Activated naive CD8-positive, alpha-beta T cell treated with anti-CD3 and anti-CD28 coated beads, Interleukin-2, amount 10 ng/mL, durations not matched to agents 7 days and 5 days (primary cell): ENCODE measurements at places on chromosomes 5 and 9. TPM values are rescaled to one million over a fixed set of nuclear protein-coding genes. Genes with fewer than 3 reads are reported as not detected.

- peak; percentile 42 for DNase-seq
Observed at GRCh38 chr5:154479160-154479943, 1.3 kb upstream of the HAND1 start.

DNA sequence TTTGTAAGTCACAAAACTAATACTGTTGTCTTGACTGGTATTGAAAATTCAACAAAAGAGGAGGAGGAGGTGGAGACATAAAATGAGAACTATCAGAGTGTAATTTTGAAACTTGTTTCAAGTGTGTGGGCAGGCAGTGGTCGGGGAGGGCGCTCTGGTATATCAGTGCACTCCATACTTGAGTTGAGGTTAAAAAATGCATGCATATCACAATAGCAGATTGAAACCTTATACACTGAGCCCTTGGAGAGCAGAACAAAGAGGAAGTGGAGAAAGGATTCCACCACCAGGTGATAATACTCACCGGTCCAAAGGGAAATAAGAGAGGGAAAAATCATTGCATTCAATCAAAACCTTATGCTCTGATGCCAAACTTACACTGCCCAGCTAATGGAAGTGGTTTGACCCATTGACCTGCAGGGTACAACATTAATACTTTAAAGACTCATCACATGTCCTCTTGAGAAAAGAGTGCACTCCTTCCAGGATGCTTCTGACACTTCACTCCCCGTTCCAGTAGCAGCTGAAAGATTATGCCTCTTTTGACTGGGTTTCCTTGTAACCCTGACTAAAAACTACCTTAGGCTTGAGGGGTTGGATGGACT is 79.5 kb upstream of the FAM169A start:
- no peak for DNase-seq

- DNase-seq: no peak
Observed at GRCh38 chr5:150246835-150247234, 42.7 kb downstream of the CAMK2A start.

DNA sequence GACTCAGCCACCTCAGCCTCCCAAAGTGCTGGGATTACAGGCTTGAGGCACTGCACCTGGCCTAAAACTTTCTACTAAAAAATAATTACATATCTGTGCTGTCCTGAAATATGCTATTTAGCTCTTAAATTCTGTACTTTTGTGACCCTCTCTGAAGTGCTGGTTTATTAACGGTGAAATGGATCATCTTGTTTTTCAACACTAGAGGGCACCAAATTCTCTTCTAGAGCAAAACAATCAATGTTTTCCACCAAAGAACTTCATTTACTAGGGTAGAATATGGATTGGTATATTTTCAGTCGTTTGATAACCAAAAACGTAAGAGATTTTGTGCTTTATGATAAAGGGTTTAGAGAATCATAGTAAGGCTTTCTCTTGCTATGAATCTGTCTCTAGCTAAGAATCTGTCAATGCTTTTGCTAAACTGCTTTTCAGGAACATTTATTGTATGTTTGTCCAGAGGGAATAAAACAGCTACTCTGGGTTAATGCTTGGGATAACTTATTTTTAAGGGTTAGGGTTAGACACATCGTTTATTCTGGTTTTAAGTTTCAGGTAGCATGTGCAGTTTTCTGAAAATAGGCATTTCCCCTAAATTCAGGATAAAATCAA is 63.6 kb downstream of the RNF180 start:
- no peak for DNase-seq

GRCh38 chr9:88187631-88188030 is 49.4 kb upstream of the SPATA31C2 start:
- DNase-seq: no peak

- DNase-seq: no peak
Observed at GRCh38 chr5:149450199-149450598, 71.1 kb upstream of the IL17B start.

DNA sequence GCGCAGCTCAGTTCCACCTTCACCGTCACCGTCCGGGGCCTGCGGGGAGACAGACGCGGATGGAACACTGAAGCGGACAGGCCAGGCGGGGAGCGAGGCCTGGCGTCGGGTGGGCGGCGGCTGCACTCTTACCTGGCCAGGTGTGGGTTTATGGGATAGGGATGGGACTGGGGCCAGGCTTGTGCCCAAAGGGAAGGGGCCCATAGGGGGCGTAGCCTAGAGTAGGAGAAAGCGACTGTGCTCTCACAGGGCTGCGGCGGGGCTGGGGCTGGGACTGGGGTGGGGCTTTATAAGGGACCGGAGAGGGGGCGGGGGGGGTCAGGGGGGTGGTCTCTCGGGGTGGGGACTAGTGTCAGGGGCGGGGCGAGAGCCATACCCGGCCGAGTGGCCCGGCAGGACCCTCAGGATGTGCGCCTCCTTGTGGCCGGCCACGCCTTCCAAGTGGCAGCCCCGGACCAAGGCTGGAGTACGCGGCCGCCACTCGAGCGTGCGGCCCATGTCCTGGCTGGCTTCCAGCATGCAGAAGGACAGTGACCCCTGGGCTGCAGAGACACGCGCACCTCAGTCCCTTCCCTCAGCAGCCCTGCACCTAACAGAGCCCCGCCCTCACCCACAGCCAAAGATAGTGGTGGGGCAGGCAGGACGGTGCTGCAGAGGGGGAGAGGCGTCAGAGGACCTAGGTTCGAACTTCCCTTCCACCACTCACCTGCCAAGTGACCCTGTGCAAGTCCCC is 22.8 kb downstream of the FPGS start:
- DNase-seq: no peak

DNA sequence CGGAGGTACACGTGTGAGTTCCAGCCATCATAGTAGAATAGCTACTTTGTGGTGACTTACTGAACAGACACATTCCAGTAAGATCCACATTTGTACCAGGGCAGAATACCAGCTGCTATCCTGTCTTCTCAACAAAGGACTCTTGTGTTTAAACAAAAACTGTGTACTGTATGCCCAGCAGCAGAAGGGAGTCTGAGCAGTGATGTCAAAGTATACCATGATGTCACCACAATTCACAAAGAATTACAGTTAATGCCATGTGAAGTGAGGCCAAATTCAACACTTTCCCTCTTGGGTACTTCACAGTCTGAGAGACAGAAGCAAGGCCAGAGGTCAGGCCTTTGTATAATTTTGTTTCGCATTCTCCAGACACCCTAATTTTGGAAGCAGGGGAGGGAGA is 137.0 kb downstream of the ADAMTSL1 start:
- no peak for DNase-seq

GRCh38 chr9:123169926-123170325 is 98.5 kb downstream of the STRBP start:
- no peak for DNase-seq

DNA sequence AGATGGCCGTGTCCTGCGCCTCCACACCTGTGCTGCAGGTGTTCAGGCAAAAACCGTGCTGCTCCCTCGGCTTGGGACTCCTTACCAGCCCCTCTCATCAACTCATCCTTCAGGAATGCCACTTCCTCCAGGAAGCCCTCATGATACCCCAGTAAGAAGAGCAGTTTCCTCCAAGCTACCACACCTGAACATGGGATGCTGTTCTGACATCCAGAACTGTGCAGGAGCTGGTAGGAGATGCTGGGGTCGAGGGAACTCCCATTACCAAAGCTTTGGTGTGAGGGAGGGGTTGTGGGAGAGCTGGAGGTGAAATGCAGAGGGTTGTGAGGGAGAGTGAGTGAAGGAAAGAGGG is 18.9 kb downstream of the CARD19 start:
- peak; percentile 17 for DNase-seq

DNA sequence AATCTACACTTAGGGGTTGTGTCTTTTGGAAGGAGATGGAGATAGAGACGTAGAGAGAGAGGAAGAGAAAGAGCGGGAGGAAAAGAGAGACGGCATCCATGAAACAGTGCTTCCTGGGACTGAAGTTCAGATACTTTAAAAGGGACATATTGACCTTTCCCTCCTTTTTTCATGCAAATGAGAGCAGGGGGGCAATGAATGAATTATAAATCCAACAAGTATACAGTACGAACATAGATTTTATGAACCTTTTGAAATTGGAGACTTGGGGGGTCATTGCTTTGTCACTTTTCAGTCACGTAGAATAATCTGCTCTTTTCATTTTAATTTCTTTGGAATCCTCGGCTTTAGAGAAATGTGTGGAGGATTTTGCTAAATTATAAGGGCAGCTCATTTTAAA is 364.2 kb downstream of the MAT2B start:
- no peak for DNase-seq

DNA sequence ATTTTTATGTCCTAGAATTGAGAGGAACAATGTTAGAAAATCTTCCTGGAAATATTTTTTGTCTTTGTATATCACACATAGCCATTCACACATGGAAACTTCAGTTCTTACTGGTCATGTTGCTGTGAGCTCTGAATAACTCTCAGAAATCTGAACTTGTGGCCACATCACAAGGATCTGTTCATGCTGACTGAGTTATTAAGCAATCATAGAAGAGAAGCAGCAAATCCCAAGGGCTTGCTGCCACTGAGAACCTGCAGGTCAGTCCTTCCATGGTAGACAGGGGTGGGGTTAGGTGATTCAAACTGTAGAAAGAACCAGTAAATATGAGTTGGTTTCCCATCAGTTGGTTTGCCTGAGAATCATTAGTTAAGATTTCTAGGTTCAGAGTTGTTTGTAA is 27.6 kb downstream of the SGCD start:
- no peak for DNase-seq

GRCh38 chr9:99635032-99635431 is 186.7 kb upstream of the NR4A3 start:
- no peak for DNase-seq

- no peak for DNase-seq
Observed at GRCh38 chr5:122500245-122501088, 188.4 kb downstream of the SNCAIP start.

DNA sequence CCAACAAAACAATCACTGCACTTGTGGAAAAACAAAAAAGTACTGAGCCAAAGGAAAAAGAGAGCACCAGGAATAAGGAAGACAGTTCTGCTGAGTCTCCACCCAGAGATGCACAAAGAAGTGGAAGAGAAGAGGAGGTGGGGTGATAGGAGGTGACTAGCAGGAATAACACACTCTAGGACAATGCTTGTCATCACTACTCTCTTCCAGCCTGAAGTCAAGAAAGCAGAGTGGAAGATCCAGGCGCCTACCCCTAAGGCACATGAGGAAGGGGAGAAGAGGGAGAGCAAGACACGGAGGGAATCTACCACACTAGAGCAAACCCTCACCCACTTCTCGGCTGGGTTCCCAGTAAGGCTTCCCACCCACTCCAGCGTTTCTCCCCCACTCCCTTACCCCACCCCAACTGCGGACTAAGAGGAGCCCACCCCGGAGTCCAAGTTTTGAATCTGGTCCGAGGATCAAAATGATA is 1.7 kb downstream of the SLIT3 start:
- no peak for DNase-seq

DNA sequence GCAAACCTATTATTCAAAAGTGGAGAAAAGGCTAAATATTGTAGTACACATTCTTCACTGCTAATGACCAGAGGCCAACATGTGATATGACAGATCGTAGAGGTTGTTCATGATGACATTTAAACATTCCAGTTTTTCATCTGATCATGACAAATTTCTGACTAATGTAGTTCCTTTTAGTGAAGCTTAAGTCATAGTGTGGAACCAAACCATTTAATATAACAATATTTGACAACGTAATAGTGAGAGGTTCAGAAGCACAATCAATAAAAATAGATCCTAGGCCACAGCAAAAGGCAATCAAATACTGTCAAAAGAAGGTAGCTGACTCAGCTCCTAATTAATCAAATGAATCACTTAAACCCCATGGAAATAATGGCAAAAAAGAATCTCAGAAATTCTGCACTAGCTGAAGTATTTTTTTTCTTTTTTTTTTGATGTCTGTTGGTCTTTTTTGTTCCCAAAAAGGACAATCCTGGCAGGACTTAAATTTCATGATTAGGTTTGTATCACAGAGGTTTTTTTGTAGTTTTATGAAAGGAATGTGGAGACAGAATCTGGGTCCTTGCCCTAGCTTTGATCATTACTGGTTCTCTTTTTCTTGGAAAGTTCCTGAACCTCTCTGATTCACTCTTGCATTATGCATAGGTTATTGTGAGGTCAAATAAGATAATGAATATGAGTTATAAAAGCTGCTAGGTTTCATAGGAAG is 795.0 kb downstream of the DTWD2 start:
- no peak for DNase-seq

- no peak for DNase-seq
Observed at GRCh38 chr9:109242741-109243140, 75.7 kb upstream of the FRRS1L start.

DNA sequence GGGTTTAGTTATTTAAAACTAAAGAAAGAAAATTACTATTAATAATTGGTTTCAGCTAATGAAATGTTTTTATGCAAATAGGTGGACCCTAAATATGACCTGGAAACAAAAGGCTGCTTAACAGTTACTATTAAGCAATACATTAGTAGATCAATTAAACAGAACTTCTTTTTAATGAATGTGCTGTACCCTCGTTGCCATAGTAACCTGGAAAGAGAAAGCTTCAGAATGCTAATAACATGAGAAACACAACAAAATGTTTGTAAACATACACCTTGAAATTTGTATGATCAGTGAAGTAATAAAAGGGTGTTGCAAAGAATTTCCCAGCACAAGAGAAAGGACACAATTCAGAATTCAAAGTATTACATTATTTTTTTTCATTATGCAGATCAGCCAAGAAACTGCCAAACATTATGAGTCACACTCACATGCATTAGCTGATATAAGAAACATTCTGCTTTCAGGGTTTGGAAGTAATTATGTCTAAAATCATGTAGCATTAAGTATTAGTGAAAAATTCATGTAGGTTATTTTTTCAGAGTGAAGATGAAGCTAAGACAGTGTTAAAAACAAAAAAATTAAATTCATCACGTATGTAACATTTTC is 348.3 kb downstream of the ISL1 start:
- DNase-seq: no peak

DNA sequence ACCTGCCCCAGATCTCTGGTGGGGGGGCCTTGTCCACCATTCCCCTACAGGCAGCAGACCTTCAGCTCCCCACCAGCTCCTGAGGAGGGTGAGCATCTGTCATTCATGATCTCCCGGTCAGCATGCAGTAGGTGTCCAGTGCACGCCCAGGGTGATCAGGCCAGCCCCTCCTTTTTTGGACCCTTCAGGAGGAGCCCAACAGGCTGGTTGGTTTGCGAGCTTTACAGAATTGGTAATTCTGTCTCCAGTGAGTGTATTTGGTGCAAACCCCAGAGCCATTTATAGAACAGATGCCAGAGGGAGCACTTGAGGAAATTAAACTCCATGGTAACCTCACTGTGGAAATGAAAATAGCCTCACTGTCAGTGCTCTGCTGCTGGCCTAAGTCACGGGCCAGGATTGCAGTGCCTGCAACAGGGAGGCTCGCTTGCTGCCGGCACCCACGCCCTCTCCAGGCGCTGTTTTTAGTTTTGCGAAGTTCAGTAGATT is 23.4 kb downstream of the WNK2 start:
- no peak for DNase-seq

- no peak for DNase-seq
Observed at GRCh38 chr9:131608493-131609037, 63.2 kb downstream of the PRRT1B start.

The GPRIN1 gene
- total RNA-seq: 1.5 TPM

The KLF4 gene
- total RNA-seq: 1.1 TPM

The INPP5E gene
- 22.8 TPM for total RNA-seq

The SPINK14 gene
- not detected for total RNA-seq

The SEMA6A gene
- total RNA-seq: not detected

The CTNND2 gene
- total RNA-seq: not detected

The LAMC3 gene
- total RNA-seq: 0.19 TPM

The RASEF gene
- total RNA-seq: not detected

The PLEKHG4B gene
- 0.03 TPM for total RNA-seq

The MAMDC4 gene
- total RNA-seq: 16.6 TPM

The ZNF483 gene
- 7.8 TPM for total RNA-seq

The RANBP17 gene
- total RNA-seq: not detected
